Activated CD4-positive, alpha-beta T cell treated with anti-CD3 and anti-CD28 coated beads, Interleukin-2, amount 50 U/mL, for 24 hours (primary cell): ENCODE measurements at places on chromosomes 1 and 21.

GRCh38 chr1:238063454-238063853, 172.7 kb upstream of the ZP4 start:
- no peak for DNase-seq

- DNase-seq, result no peak
Measured at GRCh38 chr1:46692811-46693770, 21.4 kb downstream of the TEX38 start.

GRCh38 chr1:27724961-27725373, 794 bp upstream of the FAM76A start:
- DNase-seq, result no peak

DNA sequence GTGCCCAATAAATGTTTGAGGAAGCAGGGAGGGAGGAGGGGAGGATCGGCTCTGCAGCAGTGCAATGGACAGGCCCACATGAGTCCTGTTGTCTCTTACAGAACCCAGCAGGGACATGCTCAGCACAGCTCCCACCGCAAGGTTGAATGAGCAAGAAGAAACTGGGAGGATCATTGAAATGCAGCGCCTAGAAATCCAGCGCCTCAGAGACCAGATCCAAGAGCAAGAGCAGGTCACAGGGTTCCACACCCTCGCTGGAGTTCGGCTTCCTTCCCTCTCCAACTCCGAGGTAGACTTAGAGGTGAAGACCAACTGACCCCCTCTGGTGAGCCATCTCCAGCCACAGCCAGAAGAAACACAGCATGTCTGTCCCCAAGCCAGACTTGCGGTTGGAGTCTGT, 15.9 kb upstream of the TMEM125 start:
- no peak for DNase-seq

GRCh38 chr1:76023669-76024435, 50.7 kb upstream of the ST6GALNAC3 start:
- no peak for DNase-seq

- no peak for DNase-seq
Measured at GRCh38 chr1:103327054-103327719, 198.3 kb upstream of the RNPC3 start.

DNA sequence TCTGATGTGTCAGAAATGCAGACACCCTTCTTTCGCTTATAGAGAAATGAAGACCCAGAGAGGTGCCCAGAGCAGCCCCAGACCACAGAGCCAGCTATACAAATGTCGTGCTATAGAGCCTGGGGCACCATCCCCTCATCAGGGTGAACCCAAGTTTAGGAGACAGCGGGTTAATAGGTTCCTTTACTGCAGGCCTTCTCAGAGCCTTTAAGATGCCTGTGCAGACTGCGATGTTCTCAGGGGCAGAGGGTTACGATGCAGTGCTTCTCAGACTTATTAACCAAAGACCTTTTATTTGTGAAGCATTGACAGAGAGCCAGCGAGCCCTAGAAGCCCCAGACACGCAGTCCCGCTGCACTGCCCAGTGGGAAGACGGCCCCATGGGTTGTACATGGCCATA, 46.9 kb downstream of the STPG1 start:
- no peak for DNase-seq

DNA sequence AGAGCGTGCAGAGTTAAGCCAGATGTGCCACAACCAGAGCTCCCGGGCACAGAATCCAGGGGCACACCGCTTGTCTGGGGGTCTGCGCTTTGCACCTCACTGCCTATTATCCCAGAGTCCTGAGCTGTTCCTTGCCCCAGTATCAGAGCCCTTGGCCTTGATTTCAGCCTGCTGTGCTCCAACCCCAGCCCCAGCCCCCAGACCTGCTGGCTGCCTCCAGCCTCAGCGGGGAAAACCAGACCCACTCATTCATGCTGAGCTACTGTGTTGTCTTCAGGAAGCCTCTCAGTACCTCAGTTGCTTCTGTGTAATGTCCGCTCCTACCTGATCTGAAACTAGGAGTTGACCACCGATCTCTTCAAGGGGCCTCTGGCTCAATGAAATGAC, 1.1 kb downstream of the IKBKE start:
- no peak for DNase-seq

DNA sequence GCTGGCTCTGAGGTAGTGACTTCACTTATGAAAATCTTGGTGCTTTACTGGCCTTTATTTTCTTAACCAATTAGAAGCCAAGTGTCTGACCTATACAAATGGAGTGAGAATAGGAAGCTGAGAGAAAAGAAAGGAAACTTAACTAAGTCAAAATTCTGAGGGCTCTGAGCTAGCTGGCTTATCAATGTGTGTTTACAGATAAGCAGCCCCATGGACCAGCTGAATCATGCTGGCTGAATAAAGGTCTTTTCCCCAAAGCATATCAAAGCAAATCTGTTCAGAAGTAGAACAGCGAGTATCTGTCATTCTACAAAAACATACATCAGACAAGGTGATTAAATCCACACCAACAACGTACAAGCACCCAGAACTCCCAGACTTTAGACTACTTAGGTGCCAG, 117.2 kb downstream of the BRINP2 start:
- DNase-seq, result no peak

GRCh38 chr1:70666381-70667140, 255.5 kb downstream of the CTH start:
- no peak for DNase-seq

DNA sequence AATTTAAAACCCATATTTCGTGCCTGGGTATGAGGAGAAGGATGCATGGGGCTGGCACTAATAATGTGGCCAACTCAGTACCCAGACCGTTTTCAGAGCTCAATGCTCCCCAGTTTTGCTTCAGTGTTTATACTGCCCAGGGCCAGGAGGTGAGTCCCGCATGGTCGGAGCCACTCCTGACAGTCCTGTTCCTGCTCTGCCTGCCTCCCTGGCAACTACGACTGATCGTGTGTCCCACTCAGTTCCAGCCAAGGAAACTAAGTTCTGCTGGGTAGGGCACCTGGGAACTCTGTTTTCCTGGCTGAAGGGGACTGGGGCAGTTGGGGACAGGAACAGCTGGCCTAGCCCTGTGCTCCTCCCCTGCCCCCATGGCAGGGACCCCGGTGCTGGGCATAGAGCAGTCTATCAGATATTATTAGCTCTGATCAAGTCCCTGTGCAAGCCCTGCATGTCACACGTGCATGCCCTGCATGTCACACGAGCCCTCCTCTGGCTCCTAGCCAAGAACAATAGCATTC, 19.2 kb downstream of the S100A7 start:
- DNase-seq, result no peak

GRCh38 chr21:44791246-44791645, 10.4 kb downstream of the UBE2G2 start:
- DNase-seq, result no peak

DNA sequence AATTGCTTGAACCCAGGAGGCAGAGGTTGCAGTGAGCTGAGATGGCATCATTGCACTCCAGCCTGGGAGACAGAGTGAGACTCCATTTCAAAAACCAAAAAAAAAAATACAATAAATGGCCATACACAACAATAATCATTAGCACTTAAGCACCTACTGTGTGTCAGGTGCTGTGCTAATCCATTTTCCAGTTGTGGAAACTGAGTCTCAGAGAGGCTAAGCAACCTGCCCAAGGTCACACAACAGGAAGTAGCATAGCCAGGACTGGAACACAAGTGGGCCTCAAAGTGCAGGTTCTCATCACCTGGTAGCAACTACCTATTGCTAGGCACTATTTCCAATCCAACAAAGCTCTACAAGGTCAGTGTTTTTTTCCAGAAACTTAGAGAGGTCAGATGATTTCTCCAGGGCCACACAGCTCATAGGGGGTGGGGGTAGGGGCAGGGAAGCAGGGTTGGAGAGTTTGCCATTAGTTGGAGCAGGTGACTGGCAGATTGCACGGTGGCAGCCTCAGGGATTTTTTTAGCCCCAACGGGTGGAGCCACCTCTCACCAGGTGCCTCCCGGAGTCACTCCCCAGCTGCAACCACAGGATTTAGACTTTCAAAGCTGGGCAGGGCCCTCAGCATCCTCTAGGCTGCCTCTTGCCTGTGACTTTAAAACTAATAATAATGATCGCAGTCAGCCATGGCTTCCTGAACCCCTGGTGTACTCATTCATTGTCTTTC, 52.5 kb upstream of the ID3 start:
- no peak for DNase-seq

DNA sequence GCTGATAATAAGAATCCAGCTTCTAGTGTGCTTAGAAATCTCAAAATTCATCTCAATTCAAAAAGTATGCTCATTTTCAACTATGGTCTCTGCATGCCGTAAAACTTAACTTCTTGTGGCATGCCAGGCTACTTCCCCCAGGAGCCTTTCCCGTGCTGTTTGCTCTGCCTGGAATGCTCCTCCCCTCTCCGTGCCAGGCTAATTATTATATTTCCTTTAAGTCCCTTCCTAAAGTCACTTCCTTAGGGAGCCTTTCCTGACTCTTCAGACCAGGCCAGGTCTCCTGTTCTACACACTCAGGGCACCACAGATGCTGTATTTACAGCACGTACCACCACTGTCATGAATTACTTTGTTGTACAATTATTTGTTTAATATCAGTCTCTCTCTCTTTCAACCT, 67.1 kb upstream of the PPP2R5A start:
- DNase-seq, result no peak

DNA sequence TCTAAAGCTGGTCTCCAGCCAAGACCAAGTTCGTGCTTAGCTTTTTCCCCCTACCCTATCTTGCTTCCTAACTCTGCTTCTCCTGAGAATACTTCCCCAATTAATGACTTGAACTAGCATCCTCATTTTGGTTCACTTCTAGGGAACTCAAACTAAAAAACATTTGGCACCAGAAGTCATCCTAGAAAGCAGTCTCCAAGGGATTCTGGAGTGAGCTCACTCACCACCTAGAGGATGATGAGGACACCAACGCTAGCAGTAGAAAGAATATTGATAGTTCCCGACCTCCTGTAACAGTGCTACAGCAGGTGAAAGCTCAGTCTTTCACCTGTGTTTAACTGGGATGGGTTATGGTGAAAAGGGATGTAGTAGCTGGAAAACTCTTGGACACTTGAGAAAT, 4.7 kb upstream of the PSMB2 start:
- no peak for DNase-seq

GRCh38 chr1:65980237-65980636, 187.5 kb downstream of the PDE4B start:
- no peak for DNase-seq

- DNase-seq, result no peak
Measured at GRCh38 chr1:186790101-186790500, 38.6 kb upstream of the PLA2G4A start.

DNA sequence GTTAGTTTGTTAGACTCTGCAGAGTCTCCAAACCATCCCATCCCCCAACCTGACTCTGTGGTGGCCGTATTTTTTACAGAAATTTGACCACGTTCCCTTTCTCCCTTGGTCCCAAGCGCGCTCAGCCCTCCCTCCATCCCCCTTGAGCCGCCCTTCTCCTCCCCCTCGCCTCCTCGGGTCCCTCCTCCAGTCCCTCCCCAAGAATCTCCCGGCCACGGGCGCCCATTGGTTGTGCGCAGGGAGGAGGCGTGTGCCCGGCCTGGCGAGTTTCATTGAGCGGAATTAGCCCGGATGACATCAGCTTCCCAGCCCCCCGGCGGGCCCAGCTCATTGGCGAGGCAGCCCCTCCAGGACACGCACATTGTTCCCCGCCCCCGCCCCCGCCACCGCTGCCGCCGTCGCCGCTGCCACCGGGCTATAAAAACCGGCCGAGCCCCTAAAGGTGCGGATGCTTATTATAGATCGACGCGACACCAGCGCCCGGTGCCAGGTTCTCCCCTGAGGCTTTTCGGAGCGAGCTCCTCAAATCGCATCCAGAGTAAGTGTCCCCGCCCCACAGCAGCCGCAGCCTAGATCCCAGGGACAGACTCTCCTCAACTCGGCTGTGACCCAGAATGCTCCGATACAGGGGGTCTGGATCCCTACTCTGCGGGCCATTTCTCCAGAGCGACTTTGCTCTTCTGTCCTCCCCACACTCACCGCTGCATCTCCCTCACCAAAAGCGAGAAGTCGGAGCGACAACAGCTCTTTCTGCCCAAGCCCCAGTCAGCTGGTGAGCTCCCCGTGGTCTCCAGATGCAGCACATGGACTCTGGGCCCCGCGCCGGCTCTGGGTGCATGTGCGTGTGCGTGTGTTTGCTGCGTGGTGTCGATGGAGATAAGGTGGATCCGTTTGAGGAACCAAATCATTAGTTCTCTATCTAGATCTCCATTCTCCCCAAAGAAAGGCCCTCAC, at the start of gene OLIG2:
Gene OLIG2 (plus strand): TSS at position 447 of the 954 bp plus-strand sequence. CDS start 928 bp downstream, outside the sequence.
- DNase-seq, result no peak

GRCh38 chr21:42461881-42462877, 33.8 kb downstream of the RSPH1 start:
- DNase-seq, result no peak

DNA sequence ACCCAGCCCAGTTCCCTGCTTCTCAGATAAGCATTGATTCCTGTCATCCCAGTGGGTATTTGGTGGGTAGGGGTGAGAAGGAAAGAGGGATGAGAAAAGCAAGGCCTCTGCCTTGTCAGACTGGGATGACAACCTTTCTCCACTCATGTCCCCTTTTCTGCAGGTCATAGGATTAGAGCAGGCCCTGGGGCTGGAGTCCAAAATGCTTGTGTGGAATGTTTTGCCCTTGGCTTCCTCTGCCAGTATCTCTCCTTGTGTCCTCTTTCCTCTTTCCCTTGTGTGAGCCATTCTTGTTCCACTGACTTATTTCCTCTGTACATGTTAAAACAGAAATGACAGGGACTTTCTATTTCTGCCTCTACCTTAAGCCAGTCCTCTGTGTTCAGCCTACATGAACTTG, 4.1 kb downstream of the ATP2B4 start:
- no peak for DNase-seq

DNA sequence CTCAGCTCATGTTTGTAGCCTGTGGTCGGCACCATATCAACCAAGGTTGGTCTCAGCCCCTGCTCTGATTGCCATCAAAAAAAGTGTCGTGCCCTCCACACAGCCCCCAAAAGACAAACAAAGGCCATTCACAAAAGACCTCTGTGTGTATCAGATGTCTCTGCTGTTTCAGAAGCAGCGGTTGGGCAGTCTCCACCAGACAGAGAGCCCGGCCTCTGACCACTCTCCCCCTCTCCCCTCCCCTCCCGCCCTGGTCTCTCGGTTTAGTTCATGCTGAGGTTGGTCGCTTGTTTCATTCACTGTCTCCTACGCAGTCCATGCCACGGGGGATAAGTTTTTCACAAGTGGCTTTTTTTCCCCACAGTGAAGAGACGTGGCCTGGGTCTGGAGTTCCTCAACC, 27.1 kb downstream of the ACTA1 start:
- DNase-seq, result no peak

DNA sequence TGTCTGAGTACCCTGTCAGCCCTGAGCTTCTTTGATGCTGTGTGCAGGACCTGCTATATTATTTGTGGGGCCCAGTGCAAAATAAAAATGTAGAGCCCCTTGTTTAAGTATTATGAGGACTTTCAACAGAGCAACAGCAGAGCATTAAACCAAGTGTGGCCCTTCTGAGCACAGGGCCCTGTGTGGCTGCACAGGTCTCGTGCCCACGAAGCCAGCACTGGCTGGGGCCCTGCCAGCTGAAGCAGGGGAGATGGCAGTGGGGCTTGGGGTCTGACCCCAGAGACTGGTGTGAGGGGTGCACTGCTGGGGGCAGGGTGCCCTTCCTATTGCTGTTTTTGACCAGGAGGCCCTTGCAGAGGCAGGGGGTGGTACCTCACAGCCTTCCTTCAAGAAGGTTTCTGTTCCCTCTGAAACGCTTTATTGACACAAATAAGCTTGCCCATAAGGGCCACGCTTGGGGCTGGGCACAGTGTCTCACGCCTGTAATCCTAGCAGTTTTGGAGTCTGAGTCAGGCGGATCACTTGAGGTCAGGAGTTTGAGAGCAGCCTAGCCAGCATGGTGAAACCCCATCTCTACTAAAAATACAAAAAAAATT, 2.2 kb upstream of the SEMA4A start:
- DNase-seq, result no peak

- DNase-seq, result no peak
Measured at GRCh38 chr1:241641773-241642592, 1.8 kb upstream of the CHML start.

GRCh38 chr1:161119092-161119903, 1.4 kb downstream of the NIT1 start:
- DNase-seq, result peak; percentile 49
